AML-193 (cell line): ENCODE measurements at places on chromosomes 2 and 18.

DNA sequence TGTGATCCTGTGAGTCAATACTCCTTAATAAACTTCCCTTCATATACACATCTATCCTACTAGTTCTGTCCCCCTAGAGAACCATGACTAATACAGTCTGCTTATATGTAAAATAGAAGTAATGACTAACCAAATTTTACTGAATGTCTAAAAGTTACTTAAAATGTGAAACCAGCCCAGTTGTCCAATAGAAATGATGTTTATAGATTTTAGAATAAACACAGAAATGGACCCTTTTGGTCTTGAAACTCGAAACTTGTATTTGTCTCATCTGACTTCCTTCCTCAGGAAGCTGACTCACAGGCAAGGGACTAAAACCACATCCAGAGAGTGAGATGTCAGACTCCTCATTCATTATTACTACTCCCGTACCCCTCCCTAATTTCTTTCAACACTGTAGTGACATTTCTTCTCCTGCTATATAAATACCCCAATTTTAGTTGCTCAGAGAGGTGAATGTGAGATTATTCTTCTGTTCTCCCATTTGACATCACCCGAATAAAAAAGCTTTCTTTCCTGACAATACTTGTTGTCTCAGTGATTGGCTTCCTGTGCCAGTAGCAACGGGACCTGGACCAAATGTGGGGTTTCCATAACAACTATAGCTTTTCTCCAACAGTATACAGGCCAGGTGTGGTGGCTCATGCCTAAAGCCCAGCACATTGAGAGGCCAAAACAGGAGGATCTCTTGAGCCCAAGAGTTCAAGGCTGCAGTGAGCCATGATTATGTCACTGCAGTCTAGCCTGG lies 486.0 kb downstream of the ERBB4 start:
- DNase-seq = peak; percentile 44

DNA sequence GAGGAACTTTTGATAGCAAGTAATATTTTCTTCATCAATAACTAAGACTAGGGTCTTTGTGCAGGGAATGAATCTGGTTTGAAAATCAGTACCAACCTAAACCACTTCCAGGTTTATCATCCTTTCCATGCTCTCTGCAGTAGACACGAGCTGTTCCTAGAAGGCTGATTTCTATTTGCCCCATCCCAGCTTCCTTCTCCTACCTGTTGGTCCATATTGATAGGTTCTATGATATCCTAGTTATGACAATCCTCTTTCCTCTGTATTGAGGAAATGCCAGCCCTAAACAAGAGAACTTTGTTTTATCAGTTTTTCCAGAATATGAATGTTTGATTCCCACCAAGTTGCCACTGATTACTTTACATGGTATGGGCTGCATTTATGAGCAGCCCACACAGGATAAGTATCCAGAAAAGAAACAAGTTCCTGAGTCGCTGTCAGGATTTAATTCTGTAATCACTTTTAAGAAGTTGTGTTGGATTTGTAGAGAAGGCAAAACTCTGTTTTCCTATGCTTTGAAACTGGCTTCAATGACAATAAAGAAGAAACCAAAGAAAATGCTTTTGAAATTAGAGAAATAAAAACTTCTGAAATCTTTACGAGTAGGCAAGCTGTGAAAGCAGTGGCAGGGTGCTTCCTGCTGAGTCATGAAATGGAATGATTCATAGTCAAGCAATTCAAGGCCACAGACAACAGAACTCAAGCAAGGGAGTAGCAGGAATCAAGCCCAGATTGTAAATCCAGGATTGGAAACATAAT lies 37.3 kb upstream of the TANK start:
- peak; percentile 70 for DNase-seq

- DNase-seq = no peak
These were observed 67.6 kb upstream of the RBBP8 start for GRCh38 chr18:22865354-22866116.

DNA sequence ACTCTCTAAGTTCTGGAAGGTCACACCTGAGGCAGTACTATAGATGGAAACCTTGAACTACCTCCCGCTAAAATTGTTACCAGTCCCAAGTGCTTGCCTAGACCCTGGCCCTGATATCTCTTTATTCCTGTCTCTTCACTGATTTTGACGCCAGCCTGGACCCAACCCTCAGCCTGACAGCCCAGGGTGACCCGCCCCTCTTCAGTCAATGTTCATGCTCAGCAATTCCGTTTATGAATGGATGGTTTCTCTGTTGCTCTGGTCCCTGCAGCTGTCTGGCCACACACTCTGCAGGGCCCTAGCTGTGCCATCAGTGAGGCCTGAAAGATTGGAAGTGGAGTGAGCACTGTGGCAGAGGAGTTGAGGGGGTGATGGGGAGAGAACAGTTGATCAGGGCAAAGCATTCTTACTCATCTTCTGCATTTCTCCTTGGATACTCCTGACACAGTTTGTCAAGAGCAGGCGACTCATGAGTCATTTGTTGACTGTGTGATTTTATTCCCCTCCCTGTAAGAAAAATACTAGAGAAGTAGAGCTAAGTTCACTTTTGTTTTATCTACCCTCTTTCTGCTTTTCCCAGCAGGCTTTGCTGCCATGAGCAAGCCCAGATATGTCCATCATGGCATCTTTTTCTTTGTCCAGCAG lies 46.0 kb downstream of the NPAS2 start:
- no peak for DNase-seq

- no peak for DNase-seq
These were observed 127.9 kb upstream of the NOL4 start for GRCh38 chr18:34352385-34353163.

GRCh38 chr2:194090251-194090905 lies 1566.6 kb upstream of the SLC39A10 start:
- no peak for DNase-seq

GRCh38 chr2:227614740-227615139 lies at the start of gene SCYGR3:
SCYGR3 (minus strand) TSS chr2:227614840; CDS start chr2:227614840, 0 bp downstream.
- no peak for DNase-seq

DNA sequence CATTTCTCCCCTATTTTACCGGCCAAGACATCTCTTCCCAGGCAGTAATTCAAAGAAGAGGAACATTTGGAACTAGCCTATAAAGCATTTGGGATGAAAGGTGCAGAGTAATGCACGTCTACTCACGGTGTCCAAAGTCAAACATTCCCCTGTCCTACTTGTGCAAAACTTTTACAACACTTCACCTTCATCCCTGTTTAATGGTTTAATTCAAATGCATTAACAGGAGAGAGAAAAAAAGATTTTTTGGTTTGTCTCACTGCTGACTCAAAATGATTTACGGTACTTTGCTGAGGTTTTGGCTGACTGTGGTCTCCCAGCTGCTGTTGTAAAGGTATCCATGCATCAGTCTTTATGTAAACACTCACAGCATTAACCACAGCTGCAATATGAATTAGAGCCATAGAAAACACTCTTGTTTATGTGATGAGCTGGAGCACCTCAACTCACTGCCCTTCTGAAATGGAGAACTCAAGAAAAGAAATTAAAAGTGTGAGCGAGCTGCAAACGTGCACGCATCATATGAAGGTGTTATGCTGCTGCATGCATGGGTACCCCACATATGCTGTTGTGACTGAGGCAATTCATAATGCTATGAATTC lies 220.5 kb downstream of the PIEZO2 start:
- no peak for DNase-seq

DNA sequence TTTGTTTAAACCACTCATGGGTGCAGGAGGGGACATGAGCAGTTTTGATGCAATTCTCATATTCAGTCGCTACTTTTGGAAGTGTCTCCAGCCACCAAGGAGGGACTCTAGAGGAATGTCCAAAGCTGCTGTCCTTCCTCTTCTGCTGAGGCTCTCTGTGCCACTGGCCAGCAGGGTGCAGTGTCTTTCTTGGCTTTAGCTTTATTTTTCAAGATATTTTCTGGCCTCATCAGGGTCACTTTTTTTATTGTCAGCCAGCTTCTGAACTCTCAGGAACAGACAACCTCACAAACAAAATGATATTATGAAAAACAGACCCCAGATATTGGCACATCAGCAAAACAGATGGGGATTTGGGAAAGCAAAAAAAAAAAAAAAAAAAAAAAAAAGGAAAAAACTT lies 289.3 kb upstream of the ZSWIM2 start:
- DNase-seq = peak; percentile 1

GRCh38 chr2:106232638-106233349 lies 38.7 kb upstream of the UXS1 start:
- no peak for DNase-seq

DNA sequence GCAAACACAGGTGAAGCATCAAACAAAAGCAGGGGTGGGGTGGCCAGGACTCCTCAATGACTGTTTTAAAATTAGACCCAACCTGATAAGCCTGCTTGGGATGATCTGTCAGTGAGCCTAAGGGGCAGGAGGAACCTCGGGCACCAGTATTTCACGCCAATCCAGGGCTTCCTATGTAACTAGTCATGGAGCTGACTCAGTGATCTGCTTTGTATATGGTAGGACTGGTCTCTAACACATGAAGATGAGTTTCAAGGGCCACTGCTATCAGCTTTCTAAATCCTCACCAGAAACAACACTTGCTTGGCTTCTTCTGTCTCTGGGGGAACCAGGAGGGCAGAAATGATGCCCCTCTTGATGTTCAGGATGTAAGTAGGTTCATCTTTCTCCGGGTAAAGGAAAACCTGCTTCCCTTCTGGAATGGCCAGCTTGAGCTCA lies 6.2 kb downstream of the APOB start:
- no peak for DNase-seq

DNA sequence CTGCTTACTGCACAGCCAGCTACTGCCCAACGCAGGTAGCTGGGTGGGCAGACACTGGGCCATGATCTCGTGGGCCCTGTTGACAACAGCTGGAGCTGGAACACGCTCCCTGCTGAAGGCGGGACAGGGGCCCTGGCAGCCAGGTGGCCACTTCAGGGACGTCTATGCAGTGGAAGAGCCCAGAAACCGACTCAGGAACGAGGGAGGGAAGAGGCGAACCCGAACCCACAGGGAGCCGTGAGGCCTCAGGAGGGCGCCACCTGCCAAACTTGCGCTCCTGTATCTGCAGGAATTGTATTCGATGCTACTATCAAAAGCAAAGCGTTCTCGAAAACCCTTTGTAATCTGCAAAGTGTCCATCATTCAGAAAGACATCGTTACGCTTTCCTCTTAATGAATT lies 198.4 kb downstream of the EIPR1 start:
- DNase-seq = no peak

DNA sequence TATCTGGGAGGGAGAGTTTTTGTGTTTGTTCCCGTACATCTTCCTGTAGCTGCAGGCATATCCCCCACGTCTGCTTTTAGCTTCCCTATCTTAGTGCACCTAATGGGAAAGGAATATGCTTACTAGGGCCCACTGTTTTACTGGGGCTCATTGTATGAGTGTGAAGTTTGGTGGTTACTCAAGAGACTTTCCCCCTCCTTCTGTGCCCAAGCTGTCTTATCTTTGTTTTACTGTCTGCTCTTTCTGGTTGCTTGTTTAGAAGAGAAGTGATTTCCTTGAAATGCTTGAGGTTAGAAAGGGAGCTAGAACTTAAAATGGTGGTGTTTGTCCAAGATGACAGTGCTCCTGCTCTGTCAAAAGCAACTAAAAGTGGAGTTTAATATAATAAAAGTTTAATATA lies 7.3 kb downstream of the PTH2R start:
- DNase-seq = no peak
